ENCODE measurements at places on chromosomes 11 and 22.

DNA sequence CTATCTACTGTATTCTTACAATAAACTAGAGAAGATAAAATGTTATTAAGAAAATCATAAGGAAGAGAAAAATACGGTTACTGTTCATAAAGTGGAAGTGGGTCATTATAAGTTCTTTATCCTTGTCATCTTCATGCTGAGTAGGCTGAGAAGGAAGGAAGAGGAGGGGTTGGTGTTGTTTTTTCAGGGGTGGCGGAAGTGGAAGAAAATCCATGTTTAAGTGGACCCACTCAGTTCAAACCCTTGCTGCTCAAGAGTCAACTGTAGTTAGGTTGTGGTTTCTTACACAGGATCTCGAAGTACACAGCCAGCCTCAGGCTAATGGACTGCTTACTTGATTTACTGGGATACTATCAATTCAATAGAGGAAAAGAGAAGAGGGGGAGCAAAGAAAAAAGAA, 63.1 kb downstream of the PIWIL4 start:
- no peak for DNase-seq

GRCh38 chr22:42343531-42344081, 73.2 kb upstream of the TCF20 start:
- DNase-seq = no peak

DNA sequence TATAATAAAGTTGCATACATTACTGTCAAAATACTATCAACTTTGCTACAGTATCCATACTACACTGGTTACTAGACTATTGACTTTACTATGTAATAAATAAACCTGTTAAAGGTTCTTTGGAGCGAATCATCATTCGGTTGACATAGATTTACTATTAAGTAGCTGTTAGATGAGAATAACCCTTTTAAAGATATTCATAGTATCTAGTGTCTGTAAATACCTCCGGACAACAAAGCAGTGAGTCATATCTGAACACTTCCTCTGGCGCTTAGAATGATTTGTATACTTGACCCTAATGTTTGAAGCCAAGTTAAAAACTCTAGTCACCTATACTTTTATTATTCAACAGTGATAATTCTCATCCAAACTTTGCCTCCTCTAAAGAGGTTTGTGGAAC, 84.7 kb downstream of the MSANTD4 start:
- DNase-seq = no peak

DNA sequence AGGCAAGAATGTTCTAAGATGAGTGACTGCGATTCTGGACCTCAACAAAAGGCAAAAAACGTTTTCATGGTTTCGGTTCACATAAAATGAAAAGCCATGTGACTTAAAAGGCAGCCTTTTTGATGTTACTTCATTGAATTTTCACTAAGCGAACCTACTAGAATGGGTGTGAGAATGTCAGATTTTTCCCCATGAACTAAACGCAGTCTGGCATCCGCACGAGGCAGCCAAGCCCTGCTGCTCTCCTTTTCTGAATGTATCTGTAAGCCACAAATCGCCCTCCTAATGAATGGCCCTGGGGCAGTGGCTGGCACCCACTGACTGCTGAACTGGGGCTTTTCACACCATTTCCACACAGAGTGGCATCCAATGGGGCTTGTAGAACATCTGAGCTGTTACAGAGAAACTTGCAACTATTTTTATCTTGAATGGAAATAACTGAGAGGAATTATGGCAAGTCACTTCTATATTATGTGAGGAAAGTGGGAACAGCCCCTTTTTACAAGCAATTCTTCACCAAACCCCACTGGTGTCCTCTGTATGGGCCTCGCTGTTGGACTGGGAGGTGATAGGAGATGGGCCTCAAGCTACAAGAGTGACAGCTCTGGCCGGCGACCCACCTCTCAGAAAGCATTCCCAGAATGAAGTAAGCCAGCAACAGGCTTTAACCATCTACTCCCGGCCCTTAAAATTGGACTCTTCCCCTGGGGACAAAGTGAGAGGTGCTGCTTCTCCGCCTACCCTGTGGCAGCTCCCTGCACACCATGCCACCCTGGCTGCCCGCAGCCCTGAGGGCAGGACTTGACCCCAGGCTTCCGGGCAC, 29.4 kb downstream of the PPP2R1B start:
- DNase-seq = no peak

DNA sequence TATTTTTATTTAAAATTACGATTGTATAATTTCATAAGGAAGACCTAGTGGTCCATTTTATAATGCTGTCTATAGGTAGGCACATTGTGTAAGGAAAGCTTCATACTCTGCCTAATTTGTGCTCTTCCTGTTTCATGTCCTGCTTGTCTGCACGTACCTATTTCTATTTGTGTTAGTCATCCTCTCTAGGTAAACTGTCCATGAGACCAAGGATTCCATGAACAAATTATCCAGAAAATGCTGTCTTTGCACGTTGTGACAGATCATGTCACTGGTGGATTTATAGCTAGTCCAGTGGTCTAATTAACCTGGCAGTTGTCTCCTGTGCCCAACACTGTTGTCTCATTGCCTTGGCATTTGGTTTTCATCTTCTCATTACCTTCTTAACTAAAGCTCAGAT, 44.7 kb downstream of the DNAJC24 start:
- no peak for DNase-seq

DNA sequence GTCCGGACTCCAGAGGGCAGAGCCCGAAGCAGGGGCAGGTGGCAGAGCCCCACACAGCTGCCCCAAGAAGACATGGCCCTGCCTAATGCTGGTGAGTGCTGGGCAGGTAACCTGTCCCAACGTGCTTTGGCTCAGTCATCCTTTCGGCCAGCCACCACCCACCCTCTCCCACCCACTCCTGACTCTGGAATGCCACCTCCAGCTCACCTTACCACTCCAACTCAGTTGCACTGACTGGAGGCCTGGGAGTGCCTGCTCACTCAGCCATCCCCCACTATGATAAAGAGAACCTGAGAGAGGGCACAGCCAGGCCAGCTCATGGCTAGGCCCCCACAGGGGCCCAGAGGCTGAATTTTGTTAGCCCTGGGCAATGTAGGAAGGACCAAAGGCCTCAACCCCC, 53.8 kb upstream of the MPEG1 start:
- no peak for DNase-seq

DNA sequence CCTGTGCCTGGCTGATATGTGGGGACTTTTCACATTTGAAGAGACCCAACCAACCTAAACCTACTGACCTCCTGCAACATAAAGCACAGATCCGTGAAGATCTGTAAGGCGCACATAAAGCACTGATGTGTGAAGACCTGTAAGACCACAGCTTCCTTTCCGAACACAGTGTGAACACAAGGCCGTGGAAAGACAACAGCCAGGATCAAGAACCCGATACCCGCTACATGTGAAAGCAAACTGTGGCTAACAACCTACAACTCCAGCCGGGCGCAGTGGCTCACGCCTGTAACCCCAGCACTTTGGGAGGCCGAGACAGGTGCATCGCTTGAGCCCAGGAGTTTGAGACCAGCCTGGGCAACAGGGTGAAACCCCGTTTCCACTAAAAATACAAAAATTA, 17.6 kb upstream of the PPFIA1 start:
- DNase-seq = no peak

- no peak for DNase-seq
Measured at GRCh38 chr11:94747146-94747545, 21.0 kb upstream of the AMOTL1 start.

DNA sequence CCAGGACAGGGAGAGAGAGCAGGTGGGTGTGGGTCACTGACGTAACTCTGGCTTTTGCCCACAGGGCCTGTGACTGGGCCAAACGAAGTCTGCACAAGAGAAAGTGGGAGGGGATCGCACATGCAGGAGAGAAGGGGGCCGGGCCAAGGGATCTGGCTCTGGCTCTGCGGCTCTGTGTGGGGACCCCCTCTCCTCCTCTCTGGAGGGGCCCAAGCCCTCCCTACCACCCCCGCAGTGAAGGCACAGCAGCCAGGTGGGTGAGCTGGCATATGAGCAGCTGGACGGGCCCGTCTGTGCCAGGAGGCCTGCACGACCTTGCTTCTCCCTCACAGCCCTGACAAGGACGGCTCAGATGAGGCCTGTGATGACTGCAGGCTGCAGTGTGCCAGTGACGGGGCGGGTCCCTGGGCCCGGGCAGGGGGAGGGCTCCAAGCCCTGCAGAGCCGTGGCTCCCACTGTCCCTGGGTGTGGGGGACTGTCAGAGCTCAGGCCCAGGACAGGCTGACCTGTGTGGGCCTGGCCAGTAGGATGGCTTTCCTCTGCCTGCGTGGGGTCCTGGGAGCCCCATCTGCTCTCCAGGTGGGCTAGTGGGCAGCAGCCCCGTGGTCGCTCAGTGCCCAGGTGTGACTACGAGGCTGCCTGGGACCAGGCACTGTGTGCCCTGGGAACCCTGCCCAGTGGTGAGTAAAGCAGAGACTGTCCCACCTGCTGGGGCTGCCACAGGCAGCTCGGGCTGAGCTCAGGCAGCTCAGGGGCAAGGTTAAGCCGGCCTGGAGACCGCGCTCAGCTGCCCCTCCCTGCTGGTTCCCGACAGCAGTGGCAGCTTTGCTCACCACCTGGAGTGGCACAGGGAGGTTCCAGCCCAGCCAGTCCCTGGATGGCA, 22.2 kb downstream of the MRGPRG start:
- DNase-seq = no peak

- no peak for DNase-seq
Measured at GRCh38 chr11:86680716-86681482, 8.5 kb upstream of the ME3 start.

DNA sequence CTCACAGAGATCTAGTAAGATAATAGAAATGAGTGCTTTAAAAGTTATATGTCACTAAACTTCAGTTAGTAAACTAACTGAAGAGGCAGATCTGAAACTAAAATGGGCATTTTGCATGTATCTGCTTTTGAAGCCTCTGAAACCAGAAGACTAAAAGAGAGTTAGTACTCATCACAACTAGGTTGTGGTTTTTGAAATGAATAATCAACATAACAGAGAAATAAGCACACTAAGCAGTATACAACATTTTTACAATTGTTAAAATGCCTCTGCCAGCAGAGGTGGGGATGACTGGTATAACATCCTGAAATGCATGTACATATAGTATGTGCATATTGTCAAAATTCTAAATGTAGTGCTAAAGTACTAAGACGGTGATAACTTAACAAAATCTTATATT, 564.5 kb downstream of the DLG2 start:
- no peak for DNase-seq

DNA sequence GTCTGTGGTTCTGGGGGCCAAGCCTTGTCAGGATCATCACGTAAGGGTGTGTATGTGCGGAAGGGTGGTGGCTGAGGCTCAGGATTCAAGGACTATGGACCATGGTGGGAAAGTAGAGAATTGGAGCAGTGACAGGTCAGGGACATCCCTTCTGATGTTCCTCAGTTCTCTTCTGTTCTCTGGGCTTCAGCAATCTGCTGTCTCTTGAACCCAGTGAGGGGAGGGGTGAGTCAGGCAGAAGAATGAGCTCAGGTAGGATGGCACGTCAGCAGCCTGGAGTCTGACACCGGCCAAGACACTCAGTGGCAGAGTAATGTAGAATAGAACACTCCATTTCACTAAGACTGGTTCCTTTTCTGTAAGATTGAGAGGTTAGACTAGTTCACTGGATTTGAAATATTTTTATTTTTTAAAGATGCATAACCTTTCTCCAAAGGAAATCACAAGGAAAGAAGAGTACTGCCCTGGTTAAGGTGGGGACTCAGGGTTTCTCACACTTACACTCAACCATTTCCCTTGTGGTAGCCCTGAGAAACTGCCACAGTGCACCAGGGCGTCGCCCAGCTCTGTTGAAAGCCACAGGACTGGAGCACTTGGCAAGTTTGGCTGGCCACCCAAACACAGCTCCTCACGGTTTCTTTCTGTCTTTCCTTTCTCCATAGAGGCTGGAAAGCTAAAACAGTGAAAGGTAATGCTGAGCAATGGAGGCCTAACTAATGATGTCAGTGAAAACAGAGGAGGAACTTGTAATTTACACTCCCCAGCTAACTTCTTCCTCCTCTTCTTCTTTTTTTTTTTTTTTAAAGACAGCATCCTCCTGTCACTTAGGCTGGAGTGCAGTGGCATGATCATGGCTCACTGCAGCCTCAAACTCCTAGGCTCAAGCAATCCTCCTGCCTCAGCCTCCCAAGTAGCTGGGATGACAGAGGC, 23.1 kb upstream of the MICAL2 start:
- DNase-seq = no peak

- DNase-seq = no peak
Measured at GRCh38 chr11:84019571-84020194, 733.5 kb upstream of the CCDC90B start.

GRCh38 chr22:42895087-42895486, 38.0 kb upstream of the ARFGAP3 start:
- no peak for DNase-seq

GRCh38 chr22:24384131-24384530, 43.3 kb upstream of the ADORA2A start:
- DNase-seq = no peak

GRCh38 chr11:5686426-5686825, 1.6 kb upstream of the TRIM5 start:
- no peak for DNase-seq

GRCh38 chr11:76653674-76654284, 16.8 kb downstream of the LRRC32 start:
- no peak for DNase-seq

DNA sequence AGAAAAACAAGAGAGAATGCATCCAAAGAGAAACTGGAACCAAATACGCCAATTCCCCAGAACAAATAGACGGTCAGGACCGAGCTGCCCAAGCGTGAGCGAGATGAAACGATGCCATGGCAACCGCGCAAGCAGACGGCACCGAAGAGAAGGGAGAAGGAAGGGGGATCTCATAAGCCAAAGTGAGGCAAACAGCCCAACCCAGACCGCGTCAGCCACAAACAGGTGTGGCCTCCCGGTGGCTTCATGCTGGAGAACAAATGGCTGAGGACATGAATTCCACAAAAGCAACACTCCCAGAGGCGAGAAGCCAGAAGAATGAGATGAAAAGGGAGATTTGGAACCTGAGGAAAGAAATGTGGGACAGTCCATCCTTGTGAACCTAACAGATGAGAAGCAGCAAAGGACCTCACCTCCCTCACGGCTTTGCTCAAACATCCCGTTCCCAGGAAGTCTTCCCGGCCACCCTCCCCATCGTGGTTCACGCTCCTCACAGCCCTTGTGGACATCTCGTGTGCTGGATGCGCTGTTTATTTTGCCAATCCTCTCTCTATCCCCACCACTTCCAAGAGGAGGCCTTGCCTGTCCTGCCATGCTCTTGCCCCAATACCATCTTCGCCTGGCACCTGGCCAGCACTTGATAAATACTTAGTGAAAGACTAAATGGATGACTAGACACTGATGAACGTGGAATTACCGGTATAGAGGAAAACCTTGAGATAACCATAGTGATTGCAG, 89.1 kb upstream of the RTL6 start:
- DNase-seq = no peak

DNA sequence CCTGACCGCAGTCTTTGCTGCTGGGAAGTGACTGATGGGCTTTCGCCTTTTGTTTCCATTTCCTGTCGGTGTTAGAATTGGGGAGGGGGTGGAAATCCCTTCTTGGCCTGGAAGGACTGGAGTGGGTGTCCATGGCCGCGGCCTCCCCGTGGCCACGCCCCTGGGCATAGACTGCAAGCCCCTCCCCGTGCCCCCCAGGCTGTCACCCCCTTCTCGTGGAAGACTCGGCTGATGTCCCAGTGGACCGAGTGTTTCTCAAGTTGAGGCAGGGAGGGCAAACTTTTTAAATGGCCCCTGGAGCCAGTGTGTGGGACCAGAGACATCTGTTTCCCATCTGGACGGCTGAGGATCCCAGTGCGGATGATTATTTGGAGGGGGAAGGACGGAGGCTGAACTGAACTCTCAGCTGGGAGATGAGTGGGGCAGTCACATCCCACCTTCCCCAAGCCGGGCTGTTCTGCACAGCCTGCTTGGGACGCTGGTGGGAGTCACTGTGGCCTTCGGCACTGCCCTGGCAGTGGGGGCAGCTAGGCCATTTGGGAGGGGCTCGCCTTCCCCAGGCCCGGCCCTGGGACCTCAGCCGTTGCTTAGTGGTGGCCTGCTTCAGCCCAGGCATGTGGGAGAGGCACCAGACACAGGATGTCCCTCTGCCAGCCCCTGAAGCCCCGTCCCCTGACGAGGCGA, 1.6 kb downstream of the CD81 start:
- no peak for DNase-seq
